ENCODE measurements at places on chromosomes 11 and 22.

GRCh38 chr11:61972672-61973475 lies 5.4 kb upstream of the FTH1 start:
- DNase-seq = no peak

DNA sequence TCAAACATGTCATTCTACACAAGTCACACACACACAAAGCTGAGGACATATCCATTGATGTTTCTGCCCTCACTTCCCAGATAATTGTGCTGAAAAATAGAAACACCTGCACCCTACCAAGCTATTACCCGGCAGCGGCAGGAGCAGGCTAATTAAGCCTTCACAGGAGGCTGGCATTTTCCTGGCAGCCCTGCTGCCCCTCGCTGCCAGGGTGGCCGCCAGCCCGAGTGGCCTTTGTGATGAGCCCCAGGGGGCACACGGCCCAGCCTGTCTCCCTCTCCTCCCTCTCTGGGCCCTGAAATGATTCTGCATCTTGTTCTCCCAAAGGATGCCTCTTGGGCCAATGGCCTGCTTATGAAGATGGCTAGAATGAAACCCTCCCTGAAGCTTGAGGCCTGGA lies 76.2 kb upstream of the TP53I11 start:
- DNase-seq = no peak

GRCh38 chr11:57515332-57516060 lies at the start of gene SLC43A1:
Gene SLC43A1 (minus strand): TSS chr11:57515702. CDS start chr11:57514111, 1,591 bp downstream.
- DNase-seq = peak; percentile 62

GRCh38 chr11:13054278-13054677 lies 45.2 kb downstream of the RASSF10 start:
- DNase-seq = no peak

DNA sequence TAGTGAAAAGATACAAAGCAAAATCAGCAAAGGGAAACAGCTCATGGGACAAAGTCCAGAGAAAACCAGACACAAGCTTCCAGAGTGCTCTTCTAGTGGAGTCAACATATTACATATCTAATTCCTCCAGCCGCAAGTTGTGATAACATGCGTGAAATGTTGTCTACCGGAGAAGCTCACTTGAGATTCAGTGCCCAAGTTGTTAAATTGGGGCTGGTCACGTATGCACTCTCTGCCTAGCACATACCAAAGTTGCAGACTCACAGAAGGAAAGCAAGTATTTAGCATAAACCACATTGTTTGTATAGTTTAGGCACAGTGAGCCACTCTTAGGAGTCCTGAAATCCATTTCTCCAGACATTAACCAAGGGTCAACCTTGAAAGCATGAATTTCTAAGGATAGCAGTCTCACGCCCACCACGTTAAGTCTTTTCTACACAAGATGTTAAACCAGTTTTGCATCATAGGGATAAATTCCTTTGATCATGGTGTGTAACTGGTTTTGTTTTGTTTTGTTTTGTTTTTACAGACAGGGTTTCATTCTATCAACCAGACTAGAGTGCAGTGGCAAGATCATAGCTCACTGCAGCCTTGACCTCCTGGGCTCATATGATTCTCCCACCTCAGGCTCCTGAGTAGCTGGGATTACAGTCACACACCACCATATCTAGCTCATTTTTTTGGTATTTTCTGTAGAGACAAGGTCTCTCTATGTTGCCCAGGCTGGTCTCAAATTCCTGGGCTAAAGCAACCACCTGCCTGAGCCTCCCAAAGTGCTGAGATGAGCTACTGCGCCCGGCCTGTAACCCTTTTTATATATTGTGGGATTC lies 39.5 kb upstream of the EP300 start:
- no peak for DNase-seq

DNA sequence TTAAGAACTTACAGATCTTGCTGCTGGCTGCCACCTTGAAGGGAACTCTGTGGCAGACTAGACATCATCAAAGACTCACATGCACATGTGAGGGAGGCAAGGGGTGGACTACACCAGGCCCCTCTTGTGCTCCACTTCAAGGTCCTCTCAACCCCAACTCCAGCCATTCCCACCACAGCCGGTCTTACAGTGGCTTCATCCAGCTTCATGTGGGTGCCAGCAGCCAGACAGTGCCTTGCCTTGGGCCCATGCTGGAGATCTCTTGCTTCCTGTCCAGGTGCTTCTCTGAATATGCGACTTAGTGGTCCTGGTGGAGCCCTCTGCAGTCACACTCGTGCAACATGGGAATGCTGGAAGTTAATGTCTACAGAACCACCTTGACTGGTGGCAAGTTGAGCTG lies 44.6 kb upstream of the WNT7B start:
- no peak for DNase-seq

All from GM12892 (cell line).